ENCODE measurements at places on chromosomes 3 and 15. TPM values are rescaled to one million over a fixed set of nuclear protein-coding genes. Genes with fewer than 3 reads are reported as not detected.

GRCh38 chr15:67564968-67565345 lies 22.5 kb downstream of the MAP2K5 start:
- no peak for DNase-seq

P3H2 gene
- total RNA-seq = 7.8 TPM

PLSCR2 gene
- total RNA-seq = not detected

- no peak for DNase-seq
These were observed 334.3 kb downstream of the UNC13C start for GRCh38 chr15:54312528-54312927.

TYRO3 gene
- total RNA-seq = 2.8 TPM

SPSB4 gene
- total RNA-seq = not detected

DNA sequence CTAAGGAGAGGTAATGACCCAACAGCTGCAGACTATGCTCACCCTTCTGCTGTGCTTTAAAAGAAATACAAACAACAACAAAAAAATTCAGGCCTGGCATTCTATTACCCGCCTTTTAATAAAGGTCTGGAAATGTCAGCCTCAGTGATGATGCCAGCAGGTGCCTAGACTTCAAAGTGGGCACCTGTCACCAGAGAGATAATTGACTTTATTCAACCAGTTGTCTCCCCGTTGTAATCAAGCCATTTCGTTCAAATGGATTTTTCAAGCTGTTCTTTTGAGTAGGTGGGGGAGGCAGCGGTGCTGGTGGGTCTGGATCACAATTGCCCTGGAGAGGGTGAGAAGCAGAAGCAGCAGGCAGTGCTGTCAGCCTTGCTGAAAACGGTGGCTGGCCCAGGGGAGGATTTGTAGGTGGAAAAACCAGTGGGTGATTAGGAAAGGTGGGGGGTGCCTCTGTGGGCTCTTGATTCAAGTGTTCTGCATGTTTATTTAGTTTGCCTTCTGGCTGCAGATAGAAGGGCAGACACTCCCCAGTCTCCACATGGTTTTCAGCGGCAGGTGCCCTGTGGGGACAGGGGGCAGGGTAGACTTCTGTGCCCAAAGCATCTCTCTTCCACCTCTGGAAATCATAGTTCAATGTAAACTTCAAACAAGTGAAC lies 300.2 kb upstream of the SLCO3A1 start:
- no peak for DNase-seq

- no peak for DNase-seq
These were observed 339.9 kb upstream of the DPH6 start for GRCh38 chr15:35885870-35886269.

THRB gene
- 2.6 TPM for total RNA-seq

- DNase-seq = peak; percentile 34
These were observed 53.0 kb upstream of the FGD5 start for GRCh38 chr3:14765576-14766427.

DNA sequence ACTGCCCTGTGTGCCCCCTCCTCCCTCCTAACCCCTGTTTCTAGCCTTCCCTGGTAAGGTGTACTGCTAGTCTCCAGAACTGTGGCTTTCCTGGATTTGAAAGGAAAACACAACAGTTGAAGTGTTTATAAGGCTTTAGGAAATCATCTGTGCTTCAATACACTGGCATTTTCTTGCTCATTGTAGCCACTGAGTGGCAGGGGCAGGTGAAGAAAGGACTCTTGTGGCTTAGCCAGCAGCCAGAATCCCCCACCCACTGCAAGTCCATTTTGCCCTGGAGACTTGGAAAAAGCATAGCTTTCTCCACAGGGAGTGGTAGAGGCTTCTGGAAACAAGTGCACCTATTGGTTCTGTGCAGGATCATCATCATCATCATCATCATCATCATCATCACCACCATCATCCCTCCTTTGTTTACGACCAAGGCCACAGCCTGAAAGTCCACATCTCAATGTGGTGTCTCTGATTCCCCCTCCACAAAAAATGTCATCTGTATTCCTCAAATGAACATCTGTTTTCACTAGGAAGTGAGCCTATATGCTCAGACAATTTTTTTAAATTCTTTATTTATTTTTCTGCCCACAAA lies 33.4 kb downstream of the AQP9 start:
- DNase-seq = no peak

DNA sequence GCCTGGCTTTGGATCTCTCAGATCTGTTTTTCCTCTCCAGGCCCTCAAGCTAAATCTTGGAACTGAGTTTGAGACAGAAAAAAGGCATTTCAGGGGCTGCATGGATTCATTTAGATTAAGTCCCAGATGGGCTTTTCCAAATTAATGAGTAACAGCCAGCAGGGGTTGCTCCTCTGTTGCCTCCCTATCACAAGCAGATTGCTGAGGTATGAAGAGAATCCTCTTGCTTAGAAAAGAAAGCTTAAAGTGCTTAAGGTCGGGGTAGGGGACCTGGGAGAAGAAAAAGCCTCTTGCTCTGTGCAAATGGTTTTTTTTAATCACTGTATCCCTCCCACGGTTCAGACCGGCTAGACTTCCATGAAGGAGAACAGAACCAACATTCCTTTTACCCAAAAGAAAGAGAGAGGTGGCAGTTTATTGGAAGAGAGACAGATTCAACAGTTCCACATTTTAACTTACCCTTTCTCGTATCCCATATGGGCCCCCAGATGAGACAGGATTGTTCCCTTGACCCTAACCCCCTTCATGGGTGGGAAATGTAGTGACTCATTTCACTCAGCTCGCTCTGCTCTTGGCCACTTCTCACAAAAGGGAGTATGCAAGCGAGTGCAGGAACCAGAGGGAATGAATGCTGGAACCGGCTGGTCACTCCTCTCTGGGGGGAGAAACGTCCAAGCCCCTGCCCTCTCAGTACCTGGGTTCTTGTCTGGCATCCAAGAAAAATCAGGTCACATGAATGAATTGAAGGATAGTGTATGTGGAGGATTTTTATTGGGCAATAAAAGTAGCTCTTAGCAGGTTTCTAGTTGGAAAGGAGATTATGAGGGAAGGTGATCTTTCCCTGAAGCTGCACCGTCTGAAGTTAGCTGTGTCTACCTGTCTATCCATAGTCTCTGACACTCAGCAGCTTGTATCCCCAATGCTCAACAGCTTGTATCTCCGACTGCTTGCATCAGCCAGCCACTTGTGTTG lies 745.2 kb downstream of the SI start:
- DNase-seq = no peak

DNA sequence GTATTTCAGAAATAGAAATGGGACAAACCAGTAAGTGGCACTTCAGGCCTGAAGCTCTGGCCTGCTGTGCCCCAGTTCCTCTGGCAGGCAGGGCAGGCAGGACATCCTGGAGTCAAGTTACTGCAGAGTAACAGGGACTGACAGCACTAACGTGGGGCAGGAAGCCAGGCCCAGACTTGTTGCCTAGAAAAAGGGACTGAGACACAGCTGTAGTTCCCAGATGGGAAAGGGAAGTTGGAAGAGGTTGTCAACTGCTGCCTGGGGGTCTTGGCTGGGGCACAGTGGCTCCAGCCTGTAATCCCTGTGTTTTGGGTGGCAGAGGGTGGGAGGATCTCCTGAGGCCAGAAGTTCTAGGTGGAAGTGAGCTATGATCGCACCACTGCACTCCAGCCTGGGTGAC lies 171.9 kb downstream of the FMN1 start:
- DNase-seq = no peak

- DNase-seq = no peak
These were observed 10.8 kb downstream of the THRB start for GRCh38 chr3:24483873-24484272.

DNA sequence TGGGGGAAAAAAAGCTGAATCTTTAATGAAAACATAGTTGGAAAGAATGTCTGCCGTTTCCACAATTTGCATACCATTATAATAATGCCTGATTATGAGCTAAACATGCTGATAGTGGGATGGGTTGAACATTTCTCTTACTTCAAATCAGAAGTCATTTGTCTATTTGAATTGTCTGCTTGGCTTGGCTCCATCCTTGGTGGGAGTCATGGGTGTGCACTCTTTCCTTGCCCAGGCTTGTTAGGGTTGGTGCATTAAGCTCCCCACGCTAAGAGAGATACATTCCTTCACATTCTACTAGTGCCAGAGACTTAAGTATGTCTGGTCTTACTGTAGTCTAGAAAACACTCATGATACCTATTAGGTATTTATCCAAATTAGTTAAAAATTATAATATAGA lies 121.4 kb upstream of the RARB start:
- DNase-seq = no peak

DNA sequence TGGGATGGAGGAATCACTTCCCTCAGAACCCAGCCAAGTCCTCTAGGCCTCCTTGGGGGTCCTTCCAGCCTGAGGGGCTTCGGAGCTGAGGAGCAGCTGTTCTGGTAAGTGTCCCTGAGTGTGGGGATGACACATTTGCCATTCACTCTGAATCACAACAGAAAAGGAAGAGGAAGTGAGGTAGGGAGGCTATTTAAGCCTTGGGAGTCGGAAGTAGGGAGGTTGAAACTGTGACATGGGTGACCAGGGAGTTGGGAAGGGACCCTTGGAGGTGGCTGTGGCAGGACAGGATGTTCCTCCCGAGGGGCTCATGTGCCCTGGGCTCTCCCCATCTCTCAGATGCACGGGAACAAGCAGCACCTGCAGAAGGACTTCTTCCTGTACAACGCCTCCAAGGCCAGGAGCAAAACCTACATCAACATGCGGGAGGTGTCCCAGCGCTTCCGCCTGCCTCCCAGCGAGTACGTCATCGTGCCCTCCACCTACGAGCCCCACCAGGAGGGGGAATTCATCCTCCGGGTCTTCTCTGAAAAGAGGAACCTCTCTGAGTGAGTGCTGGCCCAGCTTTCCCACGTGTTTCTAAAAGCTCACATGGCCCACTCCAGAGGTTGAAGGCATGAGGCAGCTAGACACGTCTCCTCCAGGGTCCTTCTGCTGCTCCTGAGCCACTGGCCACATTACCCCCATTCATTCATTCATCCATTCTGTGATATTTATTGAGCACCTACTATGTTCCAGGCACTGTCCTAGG lies 43.3 kb downstream of the CAPN3 start:
- no peak for DNase-seq

- DNase-seq = no peak
These were observed 30.2 kb downstream of the ARID3B start for GRCh38 chr15:74571191-74571590.

DNA sequence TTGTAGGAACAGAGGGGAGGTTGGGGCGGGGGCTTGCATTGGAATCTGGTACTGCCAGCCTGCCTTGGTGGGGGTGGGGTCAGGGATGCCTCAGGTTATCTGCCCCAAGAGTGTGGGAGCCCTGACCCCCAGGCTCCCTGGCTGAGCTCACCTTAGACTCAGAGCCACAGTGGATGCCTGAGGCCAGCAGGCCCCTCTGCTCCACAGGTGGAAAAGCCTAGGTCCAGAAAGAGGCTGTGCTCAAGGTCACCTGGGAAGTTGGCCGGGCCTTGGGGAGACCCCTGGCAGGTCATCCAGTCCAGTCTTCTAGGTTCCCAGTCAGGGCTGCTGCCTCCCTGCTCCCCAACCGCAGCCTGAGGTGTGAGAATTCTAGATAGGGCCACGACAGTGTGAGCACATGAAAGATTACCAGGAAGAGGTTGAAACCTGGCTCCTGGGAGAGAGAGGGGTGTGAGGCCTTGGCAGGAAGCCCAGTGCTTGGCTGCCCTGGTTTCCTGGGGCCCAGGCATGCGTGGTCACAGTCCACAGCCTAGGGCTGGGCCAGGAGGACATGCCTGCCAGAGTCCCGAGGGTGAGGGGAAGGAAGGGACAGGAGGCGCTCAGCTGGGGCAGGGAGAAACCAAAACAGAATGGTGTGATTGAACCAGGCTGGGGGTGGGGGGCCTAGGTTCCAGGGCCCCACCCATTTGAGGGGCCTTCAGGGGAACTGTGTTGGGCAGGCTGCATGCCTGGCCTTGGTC lies 4.9 kb downstream of the HDAC11 start:
- DNase-seq = peak; percentile 92

GRCh38 chr3:55937301-55937700 lies 450.2 kb upstream of the WNT5A start:
- DNase-seq = no peak

PRSS50 gene
- total RNA-seq = not detected

GRCh38 chr15:76837474-76837873 lies 67.7 kb downstream of the SCAPER start:
- no peak for DNase-seq

PTX3 gene
- total RNA-seq = not detected

TGM5 gene
- total RNA-seq = not detected

GRCh38 chr3:151430821-151431484 lies 29.9 kb downstream of the IGSF10 start:
- no peak for DNase-seq

Data from Peyer's patch (tissue), 4 donors.